ENCODE measurements at places on chromosomes 16 and 17. TPM values are rescaled to one million over a fixed set of nuclear protein-coding genes. Genes with fewer than 3 reads are reported as not detected.

DNA sequence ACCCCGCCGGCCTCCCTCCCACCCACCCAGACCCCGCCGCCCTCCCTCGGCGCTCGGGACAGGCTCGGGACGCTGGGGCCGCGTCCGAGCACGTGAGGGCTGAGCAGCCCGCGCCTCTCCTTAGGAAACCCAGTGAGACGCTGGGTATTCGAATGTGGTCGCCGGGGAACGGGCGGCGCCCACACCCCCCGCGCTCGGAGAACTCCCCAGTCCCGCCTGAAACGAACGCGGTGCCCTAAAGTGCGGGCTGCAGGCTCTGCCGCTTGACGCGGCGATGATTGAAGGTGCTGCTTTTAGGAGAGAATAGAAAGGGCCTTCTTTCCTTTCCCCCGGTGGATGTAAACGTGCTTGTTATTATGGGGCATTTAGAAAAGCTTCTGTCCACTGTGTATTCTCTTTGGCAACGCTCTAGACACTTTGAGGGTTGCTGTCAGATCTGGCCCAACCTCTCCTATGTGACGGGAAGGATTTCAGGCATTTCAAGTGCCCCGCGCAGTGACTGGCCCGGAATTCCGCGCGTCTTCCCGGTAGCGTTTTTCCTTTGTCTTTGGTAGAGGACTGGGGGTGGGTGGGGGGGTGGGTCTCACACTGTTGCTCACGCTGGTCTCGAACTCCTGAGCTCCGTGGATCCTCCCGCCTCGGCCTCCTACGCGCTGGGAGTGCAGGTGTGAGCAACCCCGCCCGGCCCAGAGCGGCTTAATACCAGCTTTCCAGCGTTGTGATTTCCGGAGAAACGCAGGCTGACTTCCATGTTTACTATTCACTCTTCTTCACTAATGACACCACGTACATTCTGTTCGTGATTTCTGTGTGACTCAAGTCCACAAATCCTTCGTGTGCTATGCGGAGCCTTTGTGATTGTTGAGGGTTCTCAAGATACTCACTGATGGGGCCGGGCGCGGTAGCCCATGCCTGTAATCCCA is 21.8 kb upstream of the FOXK2 start:
- peak overlapping the region; percentile 50 for H3K4me3 ChIP-seq
- H3K36me3 ChIP-seq, result no peaks in the 10 kb centered on the region
- H3K27me3 ChIP-seq, result no peaks in the 10 kb centered on the region
- H3K27ac ChIP-seq, result no peak overlapping the region
- peaks cover 23% of the 10 kb centered on the region for H3K4me1 ChIP-seq
- DNase-seq, result no peak

DNA sequence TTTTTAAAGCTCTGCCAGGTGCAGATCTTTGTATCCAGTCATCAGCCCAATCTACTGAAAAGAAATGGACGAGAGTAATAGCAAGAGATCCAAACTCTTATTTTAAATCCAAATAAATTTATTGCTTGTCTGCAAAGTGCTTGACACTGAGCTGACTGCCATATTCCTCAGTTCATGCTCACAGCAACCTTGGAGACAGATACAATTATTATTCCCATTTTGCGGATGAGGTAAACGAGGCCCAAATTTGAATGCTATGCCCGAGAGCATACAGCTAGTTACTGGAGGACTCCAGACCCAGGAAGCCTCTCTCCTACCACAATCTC is 620 bp downstream of the NOB1 start:
- H3K4me3 ChIP-seq, result peak overlapping the region; percentile 87
- peaks cover 32% of the 10 kb centered on the region for H3K36me3 ChIP-seq
- peak overlapping the region; percentile 93 for H3K27ac ChIP-seq
- no peak for DNase-seq

DNA sequence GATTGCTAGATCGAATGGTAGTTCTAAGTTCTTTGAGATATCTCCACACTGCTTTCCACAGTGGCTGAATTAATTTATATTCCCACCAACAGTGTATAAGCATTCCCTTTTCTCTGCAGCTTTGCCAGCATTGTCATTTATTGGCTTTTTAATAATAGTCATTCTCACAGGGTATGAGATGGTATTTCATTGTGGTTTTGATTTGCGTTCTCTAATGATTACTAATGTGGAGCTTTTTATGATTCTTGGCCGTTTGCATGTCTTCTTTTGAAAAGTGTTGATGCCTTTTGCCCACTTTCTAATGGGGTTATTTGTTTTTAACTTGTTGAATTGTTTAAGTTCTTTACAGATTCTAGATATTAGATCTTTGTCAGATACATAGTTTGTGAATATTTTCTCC is 36.5 kb upstream of the BCAS3 start:
- DNase-seq, result no peak
- H3K27ac ChIP-seq, result no peak overlapping the region
- H3K4me3 ChIP-seq, result no peak overlapping the region

- H3K27me3 ChIP-seq, result no peaks in the 10 kb centered on the region
- no peak overlapping the region for H3K27ac ChIP-seq
- no peak overlapping the region for H3K4me3 ChIP-seq
Observed at GRCh38 chr17:83084621-83085056, 5.2 kb downstream of the METRNL start.

DNA sequence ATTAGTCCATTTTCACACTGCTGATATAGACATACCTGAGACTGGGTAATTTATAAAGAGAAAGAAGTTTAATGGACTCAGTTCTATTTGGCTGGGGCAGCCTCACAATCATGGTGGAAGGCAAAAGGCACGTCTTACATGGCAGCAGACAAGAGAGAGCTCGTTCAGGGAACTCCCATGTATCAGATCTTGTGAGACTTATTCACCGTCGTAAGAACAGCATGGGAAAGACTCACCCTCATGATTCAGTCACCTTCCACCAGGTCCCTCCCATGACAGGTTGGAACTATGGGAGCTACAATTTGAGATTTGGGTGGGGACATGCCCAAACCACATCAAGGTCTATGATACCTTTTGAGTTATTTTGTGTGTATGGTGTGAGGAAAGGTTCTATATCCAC is 66.9 kb downstream of the METRNL start:
- H3K4me3 ChIP-seq, result no peak overlapping the region
- H3K4me1 ChIP-seq, result peaks cover 22% of the 10 kb centered on the region
- H3K27ac ChIP-seq, result no peak overlapping the region

DNA sequence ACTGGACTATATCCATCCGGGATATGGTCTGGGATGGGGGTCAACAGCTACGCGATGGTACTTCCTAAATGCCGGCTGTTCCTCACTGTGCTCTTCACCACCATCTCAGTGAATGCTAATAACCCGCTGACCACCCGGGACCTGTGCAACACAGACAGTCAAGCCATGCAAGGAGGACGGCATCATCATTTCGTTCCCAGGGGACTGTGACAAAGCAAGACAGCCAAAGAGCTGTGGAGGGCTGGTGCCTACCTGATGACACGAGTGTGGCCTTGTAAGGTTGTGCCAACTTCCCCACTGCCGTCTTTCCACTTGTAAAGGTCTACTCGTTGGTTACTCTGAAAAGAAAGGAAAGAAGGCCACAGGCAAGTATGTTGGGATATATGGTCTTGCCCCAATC is 33.7 kb downstream of the WDR59 start:
- no peak for DNase-seq
- no peak overlapping the region for H3K4me3 ChIP-seq
- H3K36me3 ChIP-seq, result peaks cover 77% of the 10 kb centered on the region
- no peaks in the 10 kb centered on the region for H3K4me1 ChIP-seq

DNA sequence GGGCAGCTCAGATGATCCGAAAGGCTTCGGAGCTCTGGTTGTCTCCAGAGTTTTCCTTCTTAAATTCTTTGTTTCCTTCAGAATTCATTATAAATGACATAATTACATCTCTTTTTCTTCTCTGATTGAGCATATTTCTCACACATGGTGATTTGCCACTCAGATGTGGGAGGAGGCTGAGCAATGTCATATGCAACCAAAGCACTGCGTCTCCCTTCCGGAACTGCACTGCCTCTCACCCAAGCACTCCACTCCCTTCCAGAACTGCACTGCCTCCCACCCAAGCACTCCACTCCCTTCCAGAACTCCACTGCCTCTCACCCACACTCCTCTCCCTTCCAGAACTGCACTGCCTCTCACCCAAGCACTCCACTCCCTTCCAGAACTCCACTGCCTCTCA is 131.5 kb downstream of the SALL1 start:
- H3K27me3 ChIP-seq, result peaks cover 2% of the 10 kb centered on the region
- DNase-seq, result no peak
- H3K36me3 ChIP-seq, result no peaks in the 10 kb centered on the region
- no peak overlapping the region for H3K4me3 ChIP-seq
- no peaks in the 10 kb centered on the region for H3K4me1 ChIP-seq

SLC5A11 gene
- polyA plus RNA-seq, result not detected

PRSS53 gene
- polyA plus RNA-seq, result 5.1 TPM

YBX2 gene
- not detected for polyA plus RNA-seq

CRHR1 gene
- not detected for polyA plus RNA-seq

STAT3 gene
- 155 TPM for polyA plus RNA-seq

DRC3 gene
- 0.17 TPM for polyA plus RNA-seq

YWHAE gene
- 89.9 TPM for polyA plus RNA-seq

SLFN14 gene
- not detected for polyA plus RNA-seq

MYOCD gene
- polyA plus RNA-seq, result not detected

Measured in CD14-positive monocyte (primary cell).